Hematopoietic multipotent progenitor cell (in vitro differentiated cells): ENCODE measurements at places on chromosomes 13 and 19. TPM values are rescaled to one million over a fixed set of nuclear protein-coding genes. Genes with fewer than 3 reads are reported as not detected.
A peak's percentile ranks its signal among the peaks of the same experiment; 100 is the strongest.

DNA sequence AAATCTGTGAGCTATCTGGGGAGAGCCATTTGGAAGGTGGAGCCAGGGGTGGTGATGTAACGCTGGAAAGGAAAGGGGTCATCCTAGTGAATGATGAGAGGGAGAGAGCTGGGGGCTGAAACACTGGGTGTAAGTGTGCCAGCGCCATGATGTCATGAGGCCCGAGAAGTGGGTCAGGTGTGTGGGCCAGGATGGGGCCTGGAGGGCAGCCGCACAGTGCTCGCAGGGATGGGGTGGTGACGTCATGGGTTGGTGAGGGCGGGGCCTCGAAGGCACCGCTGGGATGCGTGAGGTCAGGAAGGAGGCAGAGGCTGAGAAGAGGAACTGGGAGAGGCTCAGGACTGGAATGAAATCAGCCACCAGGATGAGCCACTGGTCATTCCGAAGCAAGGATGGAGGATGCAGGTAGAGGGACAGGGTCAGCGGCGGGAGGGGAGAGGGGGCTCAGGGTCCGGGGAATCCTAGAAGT is 4.4 kb downstream of the CCDC61 start:
- DNase-seq = no peak

GRCh38 chr13:57558051-57558467 is 73.5 kb upstream of the PCDH17 start:
- DNase-seq = no peak

GRCh38 chr19:55161571-55162322 is 4.2 kb upstream of the TNNI3 start:
- no peak for DNase-seq

DNA sequence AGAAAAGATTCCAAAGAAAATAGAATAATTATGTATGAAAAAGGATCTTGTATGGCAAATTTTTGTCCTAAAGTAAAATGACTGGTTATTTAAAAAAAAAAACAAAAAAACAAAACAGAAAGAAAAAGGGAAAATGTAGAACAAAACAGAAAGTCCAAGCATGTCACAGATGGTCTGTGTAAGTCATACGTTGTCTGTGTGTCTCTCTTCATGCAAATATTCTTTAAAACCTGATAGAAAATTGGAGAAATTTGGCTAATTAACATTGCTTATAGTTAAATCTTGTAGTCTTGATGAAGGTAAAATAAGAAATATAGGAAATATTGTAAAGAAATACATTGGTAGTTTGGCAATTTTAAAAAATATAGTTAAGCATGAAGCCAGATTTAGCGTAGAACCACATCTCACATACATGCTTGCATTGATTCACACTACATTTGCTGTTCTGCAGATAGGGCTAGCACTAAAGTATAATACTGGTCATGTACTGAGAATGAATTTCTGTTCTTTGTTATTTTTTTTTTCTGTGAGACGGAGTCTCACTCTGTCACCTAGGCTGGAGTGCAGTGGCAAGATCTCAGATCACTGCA is 58.4 kb downstream of the SPRYD7 start:
- DNase-seq = no peak

DNA sequence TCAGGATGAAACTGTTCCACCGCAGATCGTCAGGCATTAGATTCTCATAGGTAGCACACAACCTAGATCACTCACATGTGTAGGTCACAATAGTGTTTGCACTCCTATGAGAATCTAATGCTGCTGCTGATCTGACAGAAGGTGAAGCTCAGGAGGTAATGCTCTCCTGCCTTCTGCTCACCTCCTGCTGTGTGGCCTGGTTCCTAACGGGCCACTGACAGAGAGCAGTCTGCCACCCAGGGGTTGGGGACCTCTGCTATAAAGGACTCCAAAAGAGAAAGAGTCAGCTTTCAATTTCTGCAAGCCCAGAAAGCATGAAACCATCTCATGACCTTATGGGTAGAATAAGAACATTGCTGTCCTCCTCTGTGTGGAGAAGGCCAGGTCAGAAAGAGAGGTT is 43.5 kb upstream of the PCCA start:
- DNase-seq = no peak

DNA sequence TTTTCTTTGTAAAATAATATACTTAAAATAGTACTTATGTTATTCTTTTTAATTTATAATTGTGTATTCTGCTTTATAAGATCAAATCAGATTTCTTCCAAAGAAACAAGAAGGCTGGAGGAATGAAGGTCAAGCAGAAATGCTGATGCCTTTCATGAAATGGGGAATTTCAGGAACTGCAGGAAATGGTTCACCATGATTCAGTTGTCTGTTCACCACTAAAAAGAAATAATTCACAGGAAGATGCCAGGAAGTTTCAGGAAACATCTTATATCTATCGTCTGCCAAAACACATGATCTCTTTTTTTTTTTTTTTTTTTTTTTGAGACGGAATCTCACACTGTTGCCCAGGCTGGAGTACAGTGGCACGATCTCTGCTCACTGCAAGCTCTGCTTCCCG is 15.7 kb upstream of the SCEL start:
- DNase-seq = no peak

DNA sequence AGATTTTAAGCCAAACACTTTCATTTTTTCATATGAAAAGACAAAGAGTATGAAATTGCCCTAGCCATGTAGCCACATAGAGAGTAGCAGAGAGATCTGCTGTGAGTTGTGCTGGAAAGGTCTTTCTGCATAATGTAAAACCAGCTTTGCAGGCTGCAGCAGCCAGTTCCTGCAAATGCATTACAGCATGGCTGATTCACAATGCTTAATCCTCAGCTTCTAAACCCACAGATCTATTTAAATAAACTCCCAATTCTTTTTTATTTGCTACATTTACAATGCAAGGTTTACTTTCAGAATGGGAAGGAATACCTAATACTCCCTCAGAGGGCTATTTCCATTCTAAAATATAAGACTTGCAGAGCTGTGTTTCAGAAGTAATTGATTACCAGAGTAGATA is 185.6 kb upstream of the STARD13 start:
- no peak for DNase-seq

- no peak for DNase-seq
These were observed 23.8 kb downstream of the TEX101 start for GRCh38 chr19:43438291-43439031.

- no peak for DNase-seq
These were observed 16.2 kb downstream of the LACC1 start for GRCh38 chr13:43895940-43896339.

- no peak for DNase-seq
These were observed 458.9 kb downstream of the COG6 start for GRCh38 chr13:40114305-40114896.

GRCh38 chr19:5134691-5135090 is 165.8 kb downstream of the KDM4B start:
- no peak for DNase-seq

DNA sequence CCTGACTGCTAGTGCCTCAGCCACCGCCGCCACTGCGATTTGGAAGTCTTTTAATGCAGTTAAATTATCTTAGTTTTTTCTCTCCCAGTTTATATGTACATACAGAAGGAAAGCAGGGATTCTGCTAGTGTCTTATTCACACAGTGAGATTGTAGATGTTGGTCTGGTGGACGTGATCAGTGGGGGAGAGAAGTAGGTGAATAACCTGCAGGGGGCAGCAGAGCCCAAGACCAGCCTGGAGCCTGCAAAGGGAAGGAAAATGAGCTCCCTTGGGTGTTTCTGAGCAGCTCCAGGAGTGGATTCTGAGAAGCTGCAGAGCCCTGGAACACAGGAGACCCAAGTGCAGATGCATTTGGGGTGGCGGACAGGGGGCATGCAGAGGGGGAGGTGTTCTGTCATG is 26.3 kb downstream of the ZNF844 start:
- peak; percentile 87 for DNase-seq

DNA sequence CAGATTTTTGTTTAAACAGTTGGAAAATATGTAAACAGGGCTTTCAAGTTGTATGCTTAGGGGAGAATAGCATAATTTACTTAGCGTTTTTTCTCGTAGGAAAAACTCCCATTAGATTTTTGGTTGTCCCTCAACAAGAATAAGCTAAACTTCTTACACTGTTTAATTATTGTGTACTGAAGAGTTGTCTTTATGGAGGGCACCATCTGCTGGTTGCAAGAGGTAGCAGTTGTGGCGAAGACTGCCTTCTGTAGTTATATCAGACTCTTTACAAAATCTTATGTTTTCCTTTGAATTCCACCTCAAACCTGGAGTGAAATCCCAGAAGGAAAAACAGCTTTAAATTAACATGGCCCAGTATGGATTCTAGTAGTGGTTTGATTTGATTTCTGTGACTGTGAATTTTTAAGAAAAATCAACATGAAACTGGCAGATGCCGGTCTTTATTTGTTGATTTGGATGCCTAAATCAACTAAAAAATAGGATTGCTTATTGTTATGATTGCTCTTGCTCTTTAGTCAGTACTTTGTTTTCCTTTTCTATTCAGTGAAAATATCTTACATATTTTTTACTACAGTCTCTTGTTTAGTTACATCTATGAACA is 53.4 kb downstream of the PDS5B start:
- DNase-seq = peak; percentile 77

DNA sequence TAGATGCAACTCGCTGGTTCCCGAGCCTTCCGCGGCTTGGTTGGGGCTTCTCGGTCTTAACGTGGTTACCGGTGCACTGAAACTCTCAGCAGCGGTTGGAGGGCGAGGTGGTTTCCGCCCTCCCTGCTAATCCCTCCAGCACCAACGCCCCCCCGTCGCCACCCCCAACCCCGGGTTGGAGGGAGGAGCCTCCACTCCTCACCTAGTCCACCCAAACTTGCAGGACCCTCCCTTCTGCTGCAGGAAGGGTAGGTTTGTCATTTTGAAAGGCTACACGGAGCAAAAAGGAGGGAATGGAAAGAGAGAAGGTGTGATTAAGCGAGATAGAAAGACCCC is 465.0 kb downstream of the ITGBL1 start:
- no peak for DNase-seq

DNA sequence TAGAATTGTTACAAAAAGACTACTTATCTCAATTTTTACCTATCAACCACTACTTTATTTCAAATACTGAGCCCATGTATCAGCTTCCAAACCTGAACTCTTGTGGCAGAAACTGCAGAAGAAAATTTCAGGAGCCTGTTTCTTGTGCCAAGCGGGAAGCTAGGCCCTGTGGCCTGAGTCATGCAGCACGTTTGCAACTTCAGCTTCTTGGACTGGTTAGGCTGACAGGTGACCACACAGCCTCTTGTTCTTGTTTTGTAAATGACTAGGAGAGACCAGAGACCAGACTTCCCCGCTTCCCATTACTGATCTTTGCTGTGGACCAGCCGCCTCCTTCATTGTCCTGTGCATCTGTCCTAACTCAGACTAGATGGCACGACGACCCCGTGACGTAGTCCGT is 3.4 kb upstream of the LAMP1 start:
- DNase-seq = no peak

Gene ATP1A3
- total RNA-seq = 5.4 TPM

Gene DPF1
- total RNA-seq = 6.5 TPM

Gene NALCN
- total RNA-seq = not detected

Gene PRDX2
- total RNA-seq = 278 TPM

Gene CLEC17A
- total RNA-seq = 0.81 TPM

Gene FZR1
- 85.6 TPM for total RNA-seq

Gene SERP2
- total RNA-seq = 0.54 TPM

Gene NAA16
- total RNA-seq = 6.7 TPM
